ENCODE measurements at places on chromosomes 5 and 9.

DNA sequence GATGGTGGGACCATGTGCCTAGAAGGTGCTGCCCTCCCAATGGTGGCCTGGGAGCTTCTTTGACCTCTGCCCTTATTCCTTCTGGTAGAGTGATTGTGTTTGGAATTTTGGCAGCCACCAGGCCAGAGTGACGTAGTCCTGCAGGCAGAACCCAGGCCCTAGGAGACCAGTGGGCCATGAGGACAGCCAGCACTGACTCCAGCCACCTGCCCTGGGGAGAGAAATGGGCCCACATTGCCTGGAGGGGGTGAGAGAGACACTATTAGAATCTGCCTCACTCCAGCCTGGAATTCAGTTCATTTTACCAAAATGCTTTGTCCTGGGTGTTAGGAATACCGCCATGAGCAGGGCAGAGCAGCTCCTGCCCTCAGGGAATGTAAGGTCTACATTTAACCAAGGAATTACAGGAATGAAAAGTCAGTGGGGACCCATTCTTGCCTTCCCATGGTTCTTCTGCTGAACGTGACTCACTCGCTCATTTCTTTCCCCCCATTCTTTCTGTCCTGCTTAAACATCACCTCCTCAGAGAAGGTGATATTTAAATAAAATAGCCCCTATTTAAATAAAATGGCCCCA is 5.5 kb upstream of the COL27A1 start:
- DNase-seq, result no peak

- no peak for DNase-seq
Measured at GRCh38 chr9:31347082-31347617, 1037.3 kb upstream of the ACO1 start.

DNA sequence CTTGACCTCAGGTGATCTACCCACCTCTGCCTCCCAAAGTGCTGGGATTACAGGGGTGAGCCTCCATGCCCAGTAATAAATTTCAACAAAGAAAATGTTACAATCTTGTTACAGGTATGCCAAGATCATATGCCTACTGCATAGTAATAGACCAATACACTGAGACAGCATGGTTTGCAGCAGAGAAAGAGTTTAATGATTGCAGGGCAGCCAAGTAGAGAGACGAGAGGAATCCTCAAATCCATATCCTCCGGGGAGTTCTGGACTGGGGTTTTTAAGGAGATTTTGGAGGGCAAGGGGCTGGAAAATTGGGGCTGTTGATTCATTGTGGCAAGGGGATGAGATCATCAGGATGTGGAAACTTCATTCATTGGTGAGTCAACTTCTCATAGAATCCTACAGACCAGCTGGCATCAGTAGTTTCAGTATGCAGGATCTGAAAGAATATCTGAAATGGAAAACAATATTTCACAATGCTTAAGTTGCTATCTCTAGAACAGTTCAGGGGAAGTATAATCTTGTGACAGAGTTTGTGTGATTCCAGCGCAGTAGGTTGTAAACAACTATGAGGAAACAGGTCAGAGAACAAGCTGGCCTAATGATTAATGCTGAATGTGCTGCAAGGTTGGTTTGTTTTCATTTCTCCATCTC is 14.8 kb upstream of the TUT7 start:
- no peak for DNase-seq

DNA sequence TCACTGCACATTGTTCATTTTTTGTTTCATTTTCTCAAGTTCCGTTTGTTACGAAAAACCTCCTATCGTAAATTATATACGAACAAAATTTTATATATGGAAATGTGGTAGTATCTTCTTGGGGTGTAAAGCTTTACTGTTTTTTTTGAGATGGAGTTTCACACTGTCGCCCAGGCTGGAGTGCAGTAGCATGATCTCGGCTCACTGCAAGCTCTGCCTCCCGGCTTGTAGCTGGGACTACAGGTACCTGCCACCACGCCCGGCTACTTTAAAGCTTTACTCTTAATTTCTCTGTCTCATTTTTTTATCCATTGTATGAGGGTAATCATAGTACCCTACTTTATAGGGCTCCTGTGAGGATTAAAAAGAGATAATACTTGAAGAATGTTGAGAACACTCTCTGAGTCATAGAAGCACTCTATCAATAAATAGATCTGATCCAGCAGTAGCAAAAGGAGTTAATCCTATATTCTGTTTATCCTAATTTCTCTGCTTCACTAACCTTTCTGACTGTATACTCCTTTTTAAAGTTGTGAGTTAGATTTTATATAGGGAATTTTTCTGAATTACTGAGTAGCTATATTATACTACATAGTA is 5.6 kb upstream of the LRRC70 start:
- no peak for DNase-seq

GRCh38 chr5:96133341-96134079 is 171.9 kb upstream of the ELL2 start:
- DNase-seq, result no peak
